ENCODE measurements at places on chromosomes 6 and 20. TPM values are rescaled to one million over a fixed set of nuclear protein-coding genes. Genes with fewer than 3 reads are reported as not detected.

Gene MOG
- total RNA-seq: not detected

Gene SOX18
- 24.4 TPM for total RNA-seq

Gene SLC16A10
- not detected for total RNA-seq

Gene DOK5
- total RNA-seq: 2.4 TPM

Gene KHDC1
- 2.0 TPM for total RNA-seq

Gene FGD2
- not detected for total RNA-seq

Gene BTNL2
- total RNA-seq: not detected

Gene CRISP3
- not detected for total RNA-seq

Gene SLA2
- not detected for total RNA-seq

Gene SLC32A1
- not detected for total RNA-seq

Gene ANGPT4
- not detected for total RNA-seq

Gene RIPPLY2
- not detected for total RNA-seq

Gene ESR1
- not detected for total RNA-seq

Gene SEL1L2
- total RNA-seq: not detected

Gene OR2J3
- not detected for total RNA-seq

Gene ZHX3
- total RNA-seq: 4.0 TPM

Gene C4B
- total RNA-seq: 1.1 TPM

Gene EYS
- total RNA-seq: 0.32 TPM

Gene IL20RA
- not detected for total RNA-seq

Gene CDSN
- total RNA-seq: not detected

Gene PCK1
- total RNA-seq: not detected

Gene SIRPB2
- 3.0 TPM for total RNA-seq

Gene ZSCAN16
- total RNA-seq: 10.7 TPM

Gene SS18L1
- 6.7 TPM for total RNA-seq

Gene KCNK15
- total RNA-seq: under 0.01 TPM

Gene FAM184A
- total RNA-seq: under 0.01 TPM

Gene PGC
- total RNA-seq: not detected

Gene MAK
- total RNA-seq: not detected

Gene SCRT2
- total RNA-seq: not detected

Gene RIPK1
- 22.5 TPM for total RNA-seq

Data from epithelial cell of umbilical artery (primary cell).